Subcutaneous adipose tissue (tissue), 4 donors: ENCODE measurements at places on chromosomes 11 and 22. TPM values are rescaled to one million over a fixed set of nuclear protein-coding genes. Genes with fewer than 3 reads are reported as not detected.

Gene MMP7
- total RNA-seq, result 7.0 TPM

Gene KCNJ4
- not detected for total RNA-seq

Gene MEI1
- total RNA-seq, result 13.6 TPM

Gene PHOX2A
- total RNA-seq, result not detected

Gene SOX10
- total RNA-seq, result not detected

Gene OLFML1
- total RNA-seq, result 8.6 TPM

Gene MRGPRX4
- not detected for total RNA-seq
